ENCODE measurements at places on chromosomes 7 and 10.

- DNase-seq = no peak
Measured at GRCh38 chr7:100118388-100119071, 628 bp downstream of the TAF6 start.

DNA sequence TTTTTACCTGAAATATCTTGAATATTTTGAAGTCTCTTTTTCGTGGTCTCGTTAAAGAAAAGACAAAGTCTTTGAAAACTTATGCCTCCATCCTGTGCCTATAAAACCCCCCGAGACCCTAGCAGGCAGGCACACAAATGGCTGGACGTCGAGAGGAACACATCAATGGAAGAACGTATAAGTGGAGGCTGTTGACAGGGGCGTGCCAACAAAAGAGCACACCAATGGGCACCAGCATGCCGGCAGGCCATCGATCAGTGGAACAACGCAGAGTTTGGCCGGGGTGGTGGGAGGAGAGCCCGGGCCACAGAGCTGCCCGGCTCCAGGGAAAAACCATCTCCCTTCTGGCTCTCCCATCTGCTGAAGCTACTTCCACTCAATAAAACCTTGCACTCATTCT lies 24.7 kb downstream of the ENKUR start:
- DNase-seq = no peak

DNA sequence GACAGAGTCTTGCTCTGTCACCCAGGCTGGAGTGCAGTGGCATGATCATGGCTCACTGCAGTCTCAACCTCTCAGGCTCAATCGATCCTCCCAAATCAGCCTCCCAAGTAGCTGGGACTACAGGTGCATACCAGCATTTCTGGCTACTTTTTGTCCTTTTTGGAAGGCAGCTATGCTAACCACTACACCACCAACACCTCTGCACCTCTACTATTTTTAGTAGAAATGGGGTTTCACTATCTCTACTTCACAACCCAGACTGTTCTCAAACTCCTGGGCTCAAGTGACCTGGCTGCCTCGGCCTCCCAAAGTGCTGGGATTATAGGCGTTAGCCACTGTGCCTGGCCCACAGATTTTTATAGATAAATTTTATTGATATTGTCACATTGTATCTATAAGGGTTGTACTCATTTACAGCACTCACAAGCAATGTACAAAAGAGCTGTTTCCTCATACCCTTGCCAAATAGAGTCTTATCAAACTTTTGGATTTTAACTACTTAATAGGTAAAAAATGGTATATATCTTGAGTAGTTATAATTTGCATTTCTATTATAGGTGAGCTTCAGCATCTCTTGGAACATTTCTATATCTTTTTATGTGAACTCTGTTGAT lies 23.7 kb downstream of the PRR15 start:
- DNase-seq = no peak

DNA sequence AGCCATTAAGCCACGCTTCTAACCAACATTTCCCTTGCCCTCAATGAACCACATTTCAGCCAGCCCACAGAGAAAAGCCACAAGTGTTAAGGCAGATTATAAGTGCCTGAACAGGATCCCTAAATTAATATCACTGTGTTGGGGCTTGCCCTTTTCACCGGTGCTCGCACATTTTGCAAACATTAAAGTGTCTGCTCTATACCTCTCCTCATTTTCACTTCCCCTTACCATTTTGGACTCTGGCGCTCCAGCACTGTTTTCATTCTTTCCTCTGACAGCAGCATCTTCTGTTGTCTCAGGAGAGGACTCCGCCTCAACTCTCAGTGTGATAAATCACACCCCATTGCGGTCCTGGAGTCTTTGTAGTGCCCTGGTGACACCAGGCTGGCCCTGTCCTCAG lies 274.2 kb downstream of the BAMBI start:
- no peak for DNase-seq

- DNase-seq = no peak
Measured at GRCh38 chr7:106064771-106065574, 47.1 kb downstream of the SYPL1 start.

- DNase-seq = no peak
Measured at GRCh38 chr7:25926009-25926408, 226.0 kb upstream of the NFE2L3 start.

GRCh38 chr10:44392420-44392819 lies 7.5 kb upstream of the CXCL12 start:
- DNase-seq = no peak

DNA sequence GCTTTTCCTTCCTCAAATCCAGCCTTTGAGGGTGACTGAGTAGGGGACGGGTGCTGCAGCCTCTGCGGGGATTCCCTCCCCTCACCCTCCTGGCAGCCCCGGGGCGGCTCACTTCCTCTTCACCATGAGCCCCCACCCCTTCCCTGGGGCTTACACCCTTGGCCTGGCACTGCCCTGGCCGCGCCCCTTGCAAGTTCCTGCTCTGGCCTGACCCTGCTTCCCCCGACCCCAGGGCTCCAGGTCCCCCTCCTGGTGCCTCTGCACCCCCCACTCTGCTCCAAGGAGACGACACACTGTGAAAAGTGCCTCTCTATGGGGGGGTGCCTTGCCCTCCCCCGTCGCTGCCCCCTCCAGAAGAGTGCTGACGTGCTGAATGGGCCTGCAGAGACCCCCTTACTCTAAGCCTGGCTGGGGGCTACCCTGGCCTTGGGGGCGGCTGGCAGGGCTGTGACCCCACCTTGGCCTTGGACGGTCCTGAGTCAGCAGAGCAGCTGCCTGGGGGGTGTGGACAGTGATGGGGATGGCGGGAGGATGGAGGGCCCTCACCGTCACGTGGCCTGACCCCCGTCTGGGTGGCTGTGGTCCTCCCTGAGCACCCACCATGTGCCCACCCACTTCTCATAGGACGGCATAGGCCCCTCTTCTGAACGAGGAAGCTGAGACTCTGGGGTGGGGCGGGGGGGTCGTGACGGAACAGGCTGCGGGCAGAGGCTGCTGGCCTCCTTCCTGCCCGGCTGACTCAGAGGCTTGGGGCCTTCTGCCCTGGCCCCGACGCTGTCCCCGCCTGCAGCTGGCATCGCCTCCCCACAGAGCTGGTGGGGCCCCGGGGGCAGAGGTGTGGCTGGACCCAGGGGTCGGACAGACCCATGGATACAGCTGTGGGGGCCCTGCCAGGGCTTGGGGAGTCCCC lies 9.8 kb downstream of the LFNG start:
- no peak for DNase-seq

- DNase-seq = no peak
Measured at GRCh38 chr10:54722075-54722474, 79.0 kb downstream of the PCDH15 start.

DNA sequence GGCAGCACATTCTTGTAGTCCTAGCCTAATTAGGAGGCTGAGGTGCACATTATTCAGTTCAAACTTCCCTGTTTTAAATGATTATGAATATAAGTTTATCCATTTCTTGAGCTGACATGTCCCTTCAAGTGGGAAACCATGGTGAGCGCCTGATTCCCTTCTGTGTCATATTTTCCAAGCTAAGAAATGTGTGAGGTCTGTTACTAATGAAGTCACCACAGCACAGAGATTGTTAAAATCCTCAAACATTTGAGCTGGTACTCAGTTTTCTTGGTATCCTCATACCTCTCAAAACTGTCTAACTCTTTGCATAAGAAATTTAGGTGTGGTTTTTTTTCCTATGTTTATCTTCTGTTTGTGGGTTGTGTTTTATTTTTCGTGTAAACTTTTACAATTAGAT lies 926.8 kb downstream of the GATA3 start:
- no peak for DNase-seq

- DNase-seq = no peak
Measured at GRCh38 chr10:24255115-24255880, 46.4 kb downstream of the KIAA1217 start.

DNA sequence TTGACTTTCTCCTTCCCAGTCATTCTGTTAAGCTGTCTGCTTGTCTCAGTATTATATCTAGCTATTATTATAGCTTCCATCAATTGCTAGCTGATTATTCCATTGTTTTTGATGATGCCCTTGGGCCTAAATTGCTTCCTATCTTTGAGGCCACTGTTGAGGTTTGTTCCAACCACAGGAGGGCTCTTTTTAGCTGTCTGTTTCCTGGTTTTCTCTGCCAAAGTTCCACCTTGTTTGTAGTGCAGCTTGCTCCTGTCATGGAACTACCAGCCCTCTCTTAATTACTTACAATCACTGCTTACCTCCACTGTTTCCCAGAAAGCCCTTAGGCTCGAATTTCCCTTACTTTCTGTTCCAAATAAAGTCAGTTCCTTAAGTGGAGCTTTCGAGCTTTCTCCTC lies 118.7 kb upstream of the SEC61G start:
- no peak for DNase-seq

- DNase-seq = no peak
Measured at GRCh38 chr10:71729161-71729636, 9.6 kb upstream of the C10orf105 start.

GRCh38 chr7:139106959-139107358 lies 2.6 kb downstream of the ZC3HAV1 start:
- DNase-seq = no peak

DNA sequence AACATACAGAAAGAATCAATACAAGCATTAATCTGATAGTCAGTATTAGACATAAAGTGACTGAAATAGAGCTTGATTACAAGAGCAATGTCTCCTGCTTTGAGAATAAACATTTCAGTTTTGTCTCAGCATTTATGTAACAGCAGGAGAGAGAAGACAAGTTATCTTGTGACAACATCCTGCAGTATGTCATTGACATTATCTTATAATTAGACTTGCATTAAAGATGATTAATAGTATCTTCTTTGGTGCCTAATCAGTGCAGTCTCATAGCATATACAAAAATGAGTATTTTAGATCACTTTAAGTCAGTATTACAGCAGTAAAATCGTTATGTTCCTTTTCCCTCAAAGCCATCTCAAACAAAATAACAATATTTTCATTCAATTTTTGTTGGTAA lies 436.1 kb upstream of the ETV1 start:
- no peak for DNase-seq

- DNase-seq = no peak
Measured at GRCh38 chr7:94687810-94688209, 31.9 kb upstream of the SGCE start.

DNA sequence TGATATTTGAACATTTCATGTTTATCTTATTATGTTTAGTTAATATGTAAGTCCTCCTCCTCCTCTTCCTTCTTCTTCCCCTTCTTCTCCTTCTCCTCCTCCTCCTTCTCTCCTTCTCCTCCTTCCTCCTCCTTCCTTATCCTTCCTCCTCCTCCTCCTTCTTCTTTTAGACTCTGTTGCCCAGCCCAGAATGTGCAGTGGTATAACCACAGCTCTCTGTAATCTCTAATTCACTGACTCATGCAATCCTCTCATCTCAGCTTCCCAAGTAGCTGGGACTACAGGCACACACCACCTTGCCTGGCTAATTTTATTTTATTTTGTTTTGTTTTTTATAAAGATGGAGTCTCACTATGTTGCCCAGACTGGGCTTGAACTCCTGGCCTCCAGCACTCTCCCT lies 83.4 kb upstream of the ODAD2 start:
- no peak for DNase-seq

DNA sequence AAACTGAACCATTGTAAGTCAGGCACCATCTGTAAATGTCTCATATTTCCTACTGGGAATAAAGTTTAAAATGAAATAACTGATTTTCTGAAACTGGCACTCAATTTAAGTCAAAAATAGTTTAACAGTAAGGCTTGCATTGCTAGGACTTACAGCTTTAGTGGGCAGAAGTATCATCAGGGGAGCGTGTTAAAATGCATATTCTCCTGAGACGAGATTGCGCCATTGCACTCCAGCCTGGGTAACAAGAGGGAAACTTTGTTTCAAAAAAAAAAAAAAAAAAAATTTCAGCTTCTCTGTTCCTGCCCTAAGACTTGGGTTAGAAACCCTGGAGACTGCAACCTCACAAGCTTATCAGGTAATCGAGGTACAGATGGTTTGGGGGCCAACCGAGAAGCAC lies 65.4 kb downstream of the UBE3C start:
- DNase-seq = no peak

- no peak for DNase-seq
Measured at GRCh38 chr10:63107943-63108437, 25.1 kb upstream of the NRBF2 start.

DNA sequence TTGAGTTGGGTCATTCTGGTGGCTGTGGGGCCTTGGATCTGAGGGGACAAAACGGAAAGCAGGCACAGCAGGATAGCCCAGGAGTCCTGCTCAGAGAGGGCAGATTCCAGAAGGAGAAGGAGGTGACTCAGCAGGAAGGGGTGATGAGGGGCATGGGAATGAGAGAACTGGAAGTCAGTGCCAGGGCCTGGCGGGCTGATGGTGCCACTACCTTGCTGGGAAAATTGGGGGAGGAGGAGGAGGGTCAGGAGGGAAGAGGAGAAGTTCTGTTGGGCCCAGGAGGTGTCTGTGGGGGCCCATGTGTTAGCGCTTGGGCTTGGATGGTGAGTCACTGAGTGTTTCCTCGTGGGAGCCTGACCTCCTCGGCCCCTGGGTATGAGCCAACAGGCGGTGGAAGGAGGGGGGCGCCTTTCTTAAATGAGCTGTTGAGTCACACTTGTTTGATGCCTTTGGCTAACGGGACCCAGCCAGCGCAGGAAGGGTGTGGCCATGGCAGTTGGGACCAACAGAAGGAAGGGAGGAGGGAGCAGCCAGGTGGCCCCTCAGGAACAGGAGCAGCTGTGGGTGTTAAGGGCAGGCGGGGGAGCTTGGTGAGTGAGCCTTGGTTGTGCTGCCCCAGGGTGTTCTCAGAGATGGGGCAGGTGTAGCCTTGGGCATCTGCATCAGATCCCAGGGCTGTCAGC lies 130.0 kb upstream of the BTBD16 start:
- no peak for DNase-seq

- no peak for DNase-seq
Measured at GRCh38 chr10:70985824-70986622, 97.7 kb upstream of the PCBD1 start.

- DNase-seq = no peak
Measured at GRCh38 chr10:21304198-21304597, 221.3 kb downstream of the SKIDA1 start.

DNA sequence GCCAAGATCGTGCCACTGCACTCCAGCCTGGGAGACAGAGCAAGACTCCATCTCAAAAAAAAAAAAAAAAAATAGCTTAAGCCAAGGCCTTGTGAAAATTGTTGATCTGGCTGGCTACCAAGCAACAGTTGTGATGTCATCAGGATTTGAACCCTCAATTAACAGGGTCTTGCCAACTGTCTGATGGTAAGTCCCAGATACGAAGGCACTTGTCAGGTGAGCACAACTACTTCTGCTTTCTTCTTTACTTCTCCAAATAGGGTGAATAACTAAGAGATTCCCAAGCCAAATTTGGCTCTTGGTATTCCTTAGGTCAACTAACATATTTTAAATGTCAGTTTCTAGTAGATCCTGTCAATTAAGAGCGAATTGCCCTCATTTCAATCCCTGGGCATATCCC lies 47.4 kb downstream of the ANKRD61 start:
- DNase-seq = no peak

- DNase-seq = no peak
Measured at GRCh38 chr10:129030996-129031843, 435.8 kb upstream of the MGMT start.

DNA sequence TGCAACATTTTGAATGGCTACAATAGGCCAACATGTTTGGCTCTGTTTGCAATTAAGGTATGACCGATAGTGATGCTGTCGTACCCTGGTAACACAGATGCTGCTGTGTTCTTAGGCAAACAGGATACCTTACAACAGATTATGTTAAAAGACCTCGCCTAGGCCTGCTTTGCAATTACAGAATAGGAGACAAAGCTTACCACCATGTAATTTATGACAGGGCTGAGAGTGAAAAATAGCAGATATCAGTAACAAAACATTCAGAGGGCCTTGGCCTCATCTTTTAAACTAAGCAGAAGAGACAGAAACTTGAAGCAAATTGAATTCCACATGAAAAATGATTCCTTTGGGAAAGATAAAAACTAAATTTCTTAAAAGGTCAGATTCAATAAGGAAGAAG lies 29.4 kb upstream of the ABLIM1 start:
- no peak for DNase-seq

GRCh38 chr7:3280946-3281656 lies 20.0 kb upstream of the SDK1 start:
- no peak for DNase-seq

All from cortex of kidney (tissue), 1 donor.